ENCODE measurements at places on chromosomes 16 and 17.

GRCh38 chr17:40936976-40937375 is 470 bp downstream of the KRT23 start:
- DNase-seq: no peak

- DNase-seq: no peak
These were observed 14.1 kb upstream of the SPATA32 start for GRCh38 chr17:45276031-45276430.

DNA sequence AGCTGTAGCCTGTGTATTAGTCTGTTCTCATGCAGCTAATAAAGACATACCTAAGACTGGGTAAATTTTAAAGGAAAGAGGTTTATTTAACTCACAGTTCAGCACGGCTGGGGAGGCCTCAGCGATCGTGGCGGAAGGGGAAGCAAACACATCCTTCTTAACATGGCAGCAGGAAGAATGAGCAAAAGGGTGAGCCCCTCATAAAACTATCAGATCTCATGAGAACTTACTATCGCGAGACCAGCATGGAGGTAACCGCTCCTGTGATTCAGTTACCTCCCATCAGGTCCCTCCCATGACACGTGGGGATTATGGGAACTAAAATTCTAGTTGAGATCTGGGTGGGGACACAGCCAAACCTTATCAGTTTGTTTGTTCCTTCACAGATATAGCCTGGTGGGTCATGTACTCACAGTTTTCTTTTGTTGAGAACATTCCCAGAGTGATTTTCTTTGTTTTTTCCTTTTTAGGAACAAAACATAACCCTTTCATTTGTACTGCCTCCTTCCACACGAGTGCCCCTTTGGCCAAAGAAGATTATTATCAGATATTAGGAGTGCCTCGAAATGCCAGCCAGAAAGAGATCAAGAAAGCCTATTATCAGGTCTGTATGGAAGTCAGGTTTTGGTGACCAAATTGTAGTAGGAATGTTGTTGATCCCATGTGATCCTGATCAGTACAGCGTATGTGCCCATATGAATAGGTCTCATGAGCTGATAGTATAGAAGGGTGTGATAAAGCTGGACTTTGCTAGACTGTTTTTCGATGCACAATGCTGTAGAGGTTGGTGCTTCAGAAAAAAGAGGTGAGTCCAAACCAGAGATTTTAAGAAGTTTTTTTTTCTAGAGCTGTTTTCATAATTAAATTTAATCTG is 8.5 kb downstream of the DNAJA3 start:
- no peak for DNase-seq

GRCh38 chr17:42855048-42855596 is 4.1 kb downstream of the AOC3 start:
- no peak for DNase-seq

DNA sequence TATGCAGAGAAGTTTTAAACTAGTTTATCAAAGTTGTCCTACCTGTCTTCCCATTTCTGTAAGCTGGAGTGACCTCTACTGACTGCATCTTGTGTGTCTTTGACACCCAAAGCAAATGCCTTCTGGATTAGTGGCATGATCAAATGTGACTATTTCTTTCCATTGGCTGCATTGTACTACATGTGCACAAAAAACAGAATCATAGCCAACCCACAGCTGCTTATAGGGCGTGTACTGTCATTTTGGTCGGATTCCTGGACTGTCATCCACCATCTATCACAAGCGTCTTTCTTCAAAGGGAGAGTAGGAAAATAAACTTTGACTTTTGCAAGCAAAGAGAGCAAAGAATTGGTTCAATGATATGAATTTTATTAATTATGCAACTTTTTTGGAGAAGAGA is 310.6 kb downstream of the MAP2K6 start:
- no peak for DNase-seq

DNA sequence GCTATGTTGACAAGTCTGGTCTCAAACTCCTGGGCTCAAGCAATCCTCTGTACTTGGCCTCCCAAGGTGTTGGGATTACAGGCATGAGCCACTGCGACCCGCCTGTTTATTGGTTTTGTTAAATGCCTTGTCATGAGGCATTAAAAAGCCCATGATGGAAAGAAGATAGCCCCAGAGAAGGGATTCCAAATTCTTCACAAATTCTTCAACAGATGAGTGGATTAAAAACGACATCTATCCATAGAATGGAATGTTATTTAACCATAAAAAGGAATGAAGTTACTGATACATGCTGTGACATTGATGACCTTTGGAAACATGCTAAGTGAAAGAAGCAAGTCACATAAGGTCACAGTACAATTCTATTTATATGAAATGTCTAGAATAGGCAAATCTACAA is 4.7 kb downstream of the SGF29 start:
- no peak for DNase-seq

DNA sequence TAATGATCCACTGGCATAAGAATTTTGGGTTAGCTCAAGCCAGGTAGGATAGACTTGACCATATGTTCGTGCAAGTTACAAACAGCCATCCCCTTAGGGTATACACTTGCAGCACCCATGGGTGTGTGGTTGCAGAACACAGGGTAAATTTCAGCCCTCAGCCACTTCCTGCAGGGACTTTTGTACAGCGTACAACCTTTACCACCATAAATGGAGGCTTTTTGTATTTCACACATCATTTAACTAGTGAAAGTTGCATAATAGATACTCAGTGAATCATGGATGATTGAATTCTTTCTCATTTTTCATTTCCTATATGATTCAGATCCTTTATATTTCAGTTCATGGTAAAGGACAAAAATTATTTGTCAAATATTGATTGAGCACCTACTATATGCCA is 473.9 kb downstream of the CDH13 start:
- no peak for DNase-seq

DNA sequence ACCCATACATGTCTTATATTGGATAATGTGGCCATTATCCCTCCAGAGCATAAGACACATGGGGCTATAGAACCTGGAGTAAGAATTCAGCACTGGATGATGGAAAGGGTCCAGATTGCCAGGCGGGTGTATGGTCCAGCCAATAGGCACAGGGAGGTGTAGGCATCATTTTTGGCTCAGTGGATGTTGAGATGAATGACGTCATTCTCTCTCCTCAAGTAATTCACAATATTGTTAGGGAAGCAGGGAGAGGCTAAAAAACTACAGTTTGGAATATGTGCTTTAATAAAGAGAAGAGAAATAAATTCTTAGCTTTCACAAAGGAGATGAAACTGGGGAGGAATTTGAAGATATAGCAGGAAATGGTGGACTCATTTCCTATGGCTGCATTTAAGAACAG is 461.1 kb upstream of the GOT2 start:
- DNase-seq: no peak

DNA sequence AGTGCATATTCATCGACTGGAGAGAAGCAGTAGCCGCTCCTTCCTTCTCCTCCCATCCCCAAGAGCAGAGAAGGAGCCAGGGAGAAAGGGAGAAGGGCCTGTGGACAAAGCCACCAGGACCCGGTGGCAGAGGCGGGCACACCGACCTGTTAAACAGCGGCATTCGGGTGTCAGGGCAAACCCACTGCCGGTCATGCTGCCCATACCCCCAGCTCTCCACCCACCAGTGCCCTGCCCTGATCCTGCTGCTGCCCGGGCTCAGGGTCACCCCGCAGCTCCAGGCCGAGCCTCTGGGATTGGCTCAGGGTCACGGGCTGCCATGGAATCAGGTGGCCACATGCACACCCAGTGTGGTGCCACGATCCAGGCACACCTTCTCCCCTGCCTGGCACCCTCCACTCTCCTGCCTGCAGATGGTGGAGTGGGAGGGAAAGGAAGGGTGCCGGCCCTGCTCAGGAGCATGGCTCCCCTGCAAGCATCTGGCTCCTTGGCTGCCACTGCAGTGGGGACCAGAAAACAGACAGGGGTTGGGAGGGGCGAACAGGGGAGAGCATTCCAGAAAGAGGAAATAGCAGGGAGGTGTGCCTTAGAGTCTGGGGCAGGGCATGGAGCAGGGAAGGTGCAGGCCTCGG is 18.3 kb upstream of the RASD1 start:
- DNase-seq: no peak

DNA sequence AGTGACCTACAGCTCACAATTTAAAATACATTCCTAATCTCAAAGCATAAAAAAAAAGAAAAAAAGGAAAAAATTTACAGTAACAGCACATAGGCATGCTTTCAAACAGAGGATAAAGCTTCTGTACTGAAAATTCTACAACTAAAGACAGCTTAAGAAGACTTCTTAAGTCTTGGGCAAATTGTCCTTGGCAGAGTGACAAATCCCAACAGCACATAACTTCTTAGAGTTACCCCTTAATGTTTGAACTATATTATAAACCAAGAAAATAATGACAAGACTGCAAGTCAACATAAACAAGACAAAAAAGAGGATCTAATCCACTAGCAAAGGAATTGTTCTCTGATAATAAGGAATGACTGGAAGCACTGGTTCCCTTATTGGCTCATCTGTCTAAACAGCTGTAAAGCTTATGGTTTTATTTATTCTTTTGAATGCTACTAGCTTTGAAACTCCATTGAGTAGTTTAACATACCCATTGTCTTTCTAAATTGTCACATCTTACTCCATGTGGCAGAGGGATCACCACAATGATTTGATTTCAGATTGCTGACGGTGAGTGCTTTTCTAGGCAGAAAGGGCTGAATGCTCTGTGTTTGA is 1576.8 kb upstream of the GOT2 start:
- DNase-seq: no peak

DNA sequence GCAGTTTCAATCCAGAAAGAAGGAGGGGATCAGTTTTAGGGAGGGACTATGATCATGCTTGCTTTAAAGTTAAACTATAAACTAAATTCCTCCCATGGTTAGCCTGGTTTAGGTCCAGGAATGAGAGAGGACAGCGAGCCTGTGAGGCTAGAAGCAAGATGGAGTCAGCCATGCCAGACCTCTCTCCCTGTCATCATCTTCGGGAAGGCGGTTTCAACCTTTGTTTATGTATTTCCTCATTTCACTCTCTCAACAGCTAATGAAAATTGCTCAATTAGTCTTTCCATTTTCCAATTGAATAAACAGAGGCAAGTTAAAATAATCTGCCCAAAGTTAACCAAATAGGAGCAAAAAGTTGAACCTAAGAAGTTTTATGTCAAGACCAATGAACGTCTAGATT is 201.5 kb downstream of the KCNJ2 start:
- no peak for DNase-seq

- no peak for DNase-seq
These were observed 540.3 kb downstream of the KCNJ2 start for GRCh38 chr17:70709596-70709995.

Data from NCI-H1417 treated with DMSO at 0.1 percent for 48 hours (cell line).